H7 (cell line): ENCODE measurements at places on chromosomes 13 and 19.

DNA sequence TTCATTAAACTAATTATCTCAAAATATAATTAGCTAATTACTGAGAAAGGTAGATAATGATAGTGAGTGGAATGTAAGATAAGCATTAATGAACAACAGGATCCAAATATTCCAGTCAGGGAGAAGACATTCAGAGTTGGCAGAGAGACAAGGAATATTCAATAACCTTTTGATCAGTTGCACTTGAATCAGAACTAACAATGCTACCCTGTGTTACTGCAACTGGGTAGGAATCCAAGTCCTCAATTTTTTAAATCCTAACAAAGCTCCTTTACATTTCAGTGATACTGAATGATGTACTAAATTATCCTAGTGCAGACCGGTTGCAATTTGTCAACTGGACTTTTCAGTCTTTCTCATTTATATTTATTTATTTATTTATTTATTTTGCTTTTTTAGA is 107.1 kb upstream of the MIR17HG start:
- no peak for DNase-seq

DNA sequence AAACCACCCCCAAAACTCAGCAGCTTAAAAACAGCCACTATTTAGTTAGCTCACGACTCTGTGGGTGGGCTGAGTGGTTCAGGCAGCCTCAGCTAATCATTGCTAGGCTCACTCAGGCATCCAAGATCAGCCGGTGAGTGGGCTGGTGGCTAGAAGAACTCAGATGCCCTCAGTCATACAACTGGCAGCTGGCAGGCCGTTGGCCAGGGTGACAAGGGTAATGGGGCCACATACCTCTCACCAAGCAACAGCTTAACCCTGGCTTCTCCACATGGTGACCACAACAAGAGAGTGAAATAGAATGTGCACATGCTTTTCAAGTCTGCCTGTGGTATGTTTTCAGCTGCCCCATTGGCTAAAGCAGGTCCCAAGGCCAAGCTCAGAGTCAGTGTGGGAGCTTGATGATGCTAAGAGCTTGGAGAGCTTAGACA is 435.4 kb upstream of the TSHZ3 start:
- no peak for DNase-seq

DNA sequence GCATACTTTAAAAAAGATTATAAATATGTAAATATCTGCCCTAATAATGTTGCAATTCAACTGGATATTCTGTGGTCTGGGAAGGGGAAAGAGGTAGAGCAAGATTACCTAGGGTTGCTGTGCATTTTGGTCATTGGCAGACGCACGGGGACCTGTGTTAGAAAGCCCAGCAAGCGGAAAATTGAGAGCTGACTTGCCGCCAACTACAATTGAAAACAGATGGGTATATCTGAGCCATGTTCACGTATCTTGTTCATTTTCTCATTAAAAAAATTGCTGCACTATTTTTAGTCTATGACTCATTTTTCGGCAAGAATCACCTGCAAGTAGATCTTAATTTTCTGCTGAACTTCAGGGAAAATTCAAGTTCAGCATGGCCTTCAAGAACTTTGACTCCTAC is 308.5 kb upstream of the TMTC4 start:
- no peak for DNase-seq

- DNase-seq: no peak
Observed at GRCh38 chr19:16064209-16064889, 11.9 kb upstream of the TPM4 start.

- no peak for DNase-seq
Observed at GRCh38 chr13:89968470-89968869, 1379.0 kb upstream of the MIR17HG start.

- no peak for DNase-seq
Observed at GRCh38 chr13:52034616-52035226, 10.2 kb downstream of the UTP14C start.

DNA sequence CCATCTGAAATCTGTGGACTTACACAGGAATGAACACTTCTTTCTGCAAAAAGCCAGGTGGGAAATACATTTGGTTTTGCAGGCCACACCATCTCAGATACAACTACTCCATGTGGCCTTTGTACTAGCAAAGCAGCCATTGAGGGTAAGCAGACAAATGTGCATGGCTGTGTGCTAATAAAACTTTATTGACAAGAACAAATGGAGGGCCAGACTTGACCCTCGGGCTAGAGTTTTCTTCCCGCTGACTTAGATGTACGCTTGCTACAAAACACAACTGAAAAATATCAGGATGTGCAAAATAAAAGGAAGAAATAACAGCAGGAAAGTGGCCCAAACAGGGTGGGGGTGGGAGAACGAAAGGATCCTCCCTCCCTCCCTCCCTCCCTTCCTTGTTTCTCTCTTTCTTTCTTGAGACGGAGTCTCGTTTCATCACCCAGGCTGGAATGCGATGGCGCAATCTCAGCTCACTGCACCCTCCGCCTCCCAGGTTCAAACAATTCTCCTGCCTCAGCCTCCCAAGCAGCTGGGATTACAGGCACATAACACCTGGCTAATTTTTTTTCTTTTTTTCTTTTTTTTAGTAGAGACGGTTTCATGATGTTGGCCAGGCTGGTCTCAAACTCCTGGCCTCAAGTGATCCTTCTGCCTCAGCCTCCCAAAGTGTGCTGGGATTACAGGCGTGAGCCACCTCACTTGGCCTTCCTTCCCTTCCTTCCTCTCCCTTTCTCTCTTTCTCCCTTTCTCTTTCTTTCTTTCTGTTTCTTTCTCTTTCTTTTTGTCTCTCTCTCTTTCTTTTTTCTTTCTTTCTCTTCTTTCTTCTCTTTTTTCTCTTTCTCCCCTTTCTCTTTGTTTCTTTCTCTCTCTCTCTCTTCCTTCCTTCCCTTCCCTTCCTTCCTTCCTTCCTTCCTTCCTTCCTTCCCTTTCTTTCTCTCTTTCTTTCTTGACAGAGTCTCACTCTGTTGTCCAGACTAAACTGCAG is 29.3 kb downstream of the CCL25 start:
- no peak for DNase-seq

DNA sequence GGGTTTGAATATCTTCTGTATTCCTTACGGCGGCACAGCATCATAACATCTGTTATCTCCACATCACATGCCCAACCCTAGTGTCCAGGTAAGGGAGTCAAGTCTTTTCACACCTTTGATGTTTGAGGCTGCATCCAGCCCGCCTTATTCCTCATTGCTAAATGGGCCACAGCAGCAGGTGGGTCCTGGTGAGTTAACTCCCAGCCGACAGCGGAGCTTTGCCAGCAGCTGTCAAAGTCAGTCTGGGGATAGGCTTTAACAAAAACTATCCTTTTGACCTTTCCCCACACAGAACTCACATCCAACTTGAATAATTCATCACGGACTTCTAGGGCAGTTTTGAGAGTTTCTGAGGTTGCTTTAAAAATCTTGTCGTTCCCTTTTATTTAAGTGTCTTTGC is 235.1 kb downstream of the DLEU7 start:
- DNase-seq: no peak

GRCh38 chr19:19539698-19540063 is 1.6 kb downstream of the CILP2 start:
- no peak for DNase-seq

DNA sequence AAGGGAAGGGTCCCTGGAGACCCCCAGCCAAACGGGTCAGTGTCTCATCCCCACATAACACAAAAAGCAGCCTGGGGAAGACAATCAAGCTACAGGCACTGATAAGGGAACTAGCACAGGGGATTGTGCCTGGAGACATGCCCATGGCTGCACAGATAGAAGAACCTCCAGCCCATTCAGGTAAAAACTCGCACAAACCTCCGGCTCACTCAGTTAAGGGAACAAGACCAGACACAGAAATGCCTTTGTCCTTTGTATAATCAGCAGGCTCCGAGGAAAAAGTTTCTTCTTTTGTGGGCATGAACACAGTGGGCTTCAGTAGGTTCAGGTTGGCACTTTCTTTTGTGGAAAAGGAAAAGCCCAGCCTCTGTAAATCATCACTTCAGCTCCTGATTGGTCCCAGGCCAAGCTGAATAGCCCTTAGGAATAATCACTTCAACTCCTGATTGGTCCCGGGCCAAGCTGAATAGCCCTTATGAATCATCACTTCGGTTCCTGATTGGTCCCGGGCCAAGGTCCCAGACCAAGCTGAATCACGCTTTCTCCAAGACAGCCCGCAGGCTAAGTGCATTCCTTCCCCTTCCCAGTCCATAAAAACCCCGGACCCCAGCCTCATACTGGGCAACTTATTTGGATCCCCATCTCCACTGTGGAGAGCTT is 5.0 kb upstream of the ZNF230 start:
- DNase-seq: no peak

DNA sequence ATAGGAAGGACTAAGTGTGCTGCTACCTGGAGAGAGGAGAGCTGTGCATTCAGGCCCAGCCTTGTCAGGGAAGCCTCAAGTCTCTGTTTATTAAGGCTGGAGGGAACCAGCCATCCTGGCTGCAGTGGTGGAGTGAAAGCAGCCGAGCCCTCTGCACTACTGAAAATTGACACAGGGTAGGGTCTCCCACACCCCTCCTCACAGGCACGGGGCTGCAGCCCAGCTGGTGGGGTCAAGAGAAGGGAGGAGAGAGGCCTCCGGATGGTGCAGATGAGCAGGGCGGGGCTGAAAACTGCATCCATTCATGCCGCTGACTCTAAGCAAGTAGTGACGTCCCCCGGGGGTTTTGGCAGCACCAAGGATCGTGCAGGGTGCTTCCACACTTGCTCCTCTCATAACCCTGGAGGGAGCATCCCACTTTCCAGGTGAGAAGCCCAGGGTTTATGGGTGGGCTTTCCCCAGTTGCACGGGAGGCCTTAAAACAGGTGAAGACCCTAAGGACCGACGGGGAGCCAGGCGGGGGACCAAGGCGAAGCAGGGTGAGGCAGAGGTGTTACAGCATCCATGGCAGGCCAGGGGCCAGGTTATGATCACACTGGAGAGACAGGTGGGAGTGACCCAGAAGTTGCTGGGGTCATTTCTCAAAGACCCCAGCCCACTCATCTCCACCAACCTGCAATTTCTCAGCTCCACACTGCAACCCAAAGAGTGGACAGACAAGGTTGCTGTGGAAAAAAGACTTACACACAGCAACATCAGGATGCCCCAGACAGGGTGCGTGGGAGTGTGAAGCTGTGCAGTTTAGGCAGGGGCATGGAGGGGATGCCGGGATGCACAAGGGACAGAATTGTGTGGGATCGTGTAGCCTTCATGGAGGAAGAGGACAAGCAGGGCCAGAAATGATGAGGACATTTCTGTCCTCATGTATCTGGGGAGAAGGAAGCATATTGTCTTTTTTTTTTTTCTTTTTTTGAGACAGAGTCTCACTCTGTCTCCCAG is 36.8 kb downstream of the VSTM2B start:
- DNase-seq: no peak

DNA sequence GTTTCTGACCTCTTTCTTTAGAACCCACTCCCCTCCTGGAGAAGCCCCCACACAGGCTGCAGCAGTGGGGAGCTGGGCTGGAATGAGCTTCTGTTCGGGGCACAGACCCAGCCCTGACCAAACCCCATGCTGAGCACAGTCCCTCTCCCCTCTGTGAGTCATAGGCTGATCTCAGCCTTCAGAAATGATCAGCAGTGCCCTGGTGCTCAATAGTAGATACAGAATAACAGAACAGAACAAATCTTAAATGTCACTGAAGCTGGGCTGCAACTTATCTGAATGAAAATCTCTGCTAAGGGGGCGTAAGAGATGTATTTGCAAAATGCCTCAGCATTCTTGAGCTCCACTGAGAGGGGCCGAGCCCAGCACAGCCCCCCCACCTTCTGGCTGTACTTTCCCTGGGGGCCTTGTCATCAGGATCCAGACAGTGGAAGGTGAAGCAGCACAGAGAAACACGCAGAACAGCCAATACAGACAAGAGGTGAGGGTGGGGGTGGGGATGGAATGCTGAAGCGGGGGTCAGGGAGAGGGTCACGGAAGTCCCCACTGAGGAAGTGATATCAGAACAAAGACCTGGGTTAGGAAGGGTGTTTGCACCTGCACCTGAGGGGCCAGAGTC is 9.9 kb downstream of the ZNF665 start:
- no peak for DNase-seq

GRCh38 chr13:20403826-20404225 is 121.8 kb downstream of the CRYL1 start:
- no peak for DNase-seq

- DNase-seq: no peak
Observed at GRCh38 chr13:42086582-42086981, 38.1 kb downstream of the DGKH start.

DNA sequence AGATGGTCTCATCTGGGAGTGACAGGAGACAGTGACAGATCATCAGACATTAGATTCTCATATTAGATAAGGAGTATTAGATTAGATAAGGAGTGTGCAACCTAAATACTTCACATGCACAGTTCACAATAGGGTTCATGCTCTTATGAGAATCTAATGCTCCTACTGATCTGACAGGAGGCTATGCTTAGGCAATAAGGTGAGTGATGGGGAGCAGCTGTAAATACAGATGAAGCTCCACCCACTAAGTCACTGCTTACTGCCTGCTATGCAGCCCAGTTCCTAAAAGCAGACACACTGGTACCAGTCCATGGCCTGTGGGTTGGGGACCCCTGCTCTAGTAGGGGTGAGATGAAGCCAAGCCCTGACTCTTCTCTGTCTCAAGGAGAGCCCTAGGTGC is 10.0 kb upstream of the IGFL3 start:
- no peak for DNase-seq

- no peak for DNase-seq
Observed at GRCh38 chr19:11100049-11100448, 10.8 kb downstream of the LDLR start.

DNA sequence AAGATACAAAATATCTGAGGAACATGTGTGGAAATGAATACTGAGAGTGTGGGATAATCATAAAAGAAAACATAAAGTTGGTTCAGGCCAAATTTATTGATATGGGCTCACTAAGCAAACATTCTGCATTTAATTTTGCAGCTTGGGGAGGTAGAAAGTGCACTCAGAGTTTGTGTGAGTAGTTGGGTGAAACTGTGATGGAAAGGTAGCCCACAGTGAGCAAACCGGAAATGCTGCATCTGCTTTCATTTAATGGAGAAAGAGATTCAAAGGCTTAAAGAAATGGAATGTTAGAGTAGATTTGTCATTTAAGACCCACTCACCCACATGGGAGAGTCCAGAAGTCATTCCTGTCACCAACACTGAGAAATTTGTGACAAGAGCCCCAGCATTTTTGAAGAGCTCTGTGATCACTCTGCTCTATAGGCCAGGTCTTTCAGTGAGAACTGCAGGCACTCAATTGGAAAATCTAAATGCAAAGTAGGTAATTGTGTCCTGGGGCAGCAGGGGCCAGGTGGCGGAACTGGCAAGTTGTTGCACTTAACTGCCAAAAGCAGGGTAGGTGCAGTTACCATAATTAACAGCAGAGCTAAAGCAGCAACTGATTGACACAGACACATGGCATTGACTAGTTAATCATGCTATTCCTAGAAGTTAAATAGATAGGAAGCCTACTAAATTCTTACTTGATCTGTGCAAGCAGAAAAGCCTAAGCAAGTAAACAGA is 1228.3 kb upstream of the PCDH20 start:
- no peak for DNase-seq
